ENCODE measurements at places on chromosomes 13 and 19.

DNA sequence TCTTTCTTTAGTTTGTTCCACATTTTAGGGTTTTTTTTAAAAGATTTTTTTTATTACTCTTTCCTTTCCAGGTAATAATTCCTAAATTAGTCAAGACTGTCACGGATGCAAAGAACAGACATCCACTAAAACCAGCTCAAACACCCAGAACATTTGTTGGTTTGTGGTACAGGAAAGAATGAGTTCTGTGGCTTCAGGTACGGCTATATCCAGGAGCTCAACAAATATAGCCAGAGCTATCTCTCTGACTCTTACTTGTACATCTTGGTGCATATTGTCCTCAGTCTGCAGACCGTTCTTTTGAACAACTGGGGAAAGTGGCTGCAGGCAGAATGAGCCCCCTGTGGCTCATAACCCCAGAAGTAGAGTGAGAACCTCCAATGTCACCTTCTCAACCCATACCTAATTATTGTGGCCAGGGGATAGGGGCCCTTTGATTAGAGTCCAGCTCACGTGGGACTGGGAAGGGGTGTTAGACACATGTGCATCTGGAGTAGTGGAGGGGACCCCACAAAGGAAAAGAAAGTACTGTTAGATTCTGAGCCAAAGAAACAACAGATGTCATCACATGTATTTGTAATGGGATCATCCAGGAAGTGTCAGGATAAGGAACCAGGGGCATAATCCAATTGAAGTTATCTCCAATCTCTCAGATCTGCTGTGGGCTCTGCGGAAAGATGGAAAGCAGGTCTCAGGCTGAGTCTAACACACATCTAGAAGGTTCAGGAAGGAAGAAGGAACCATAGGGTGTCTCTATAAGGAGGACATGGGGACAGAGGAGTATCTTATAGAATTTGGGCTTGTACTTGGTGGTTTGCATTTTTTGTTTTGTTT is 1.9 kb upstream of the ZNF358 start:
- DNase-seq: no peak

GRCh38 chr13:41107584-41108014 is 25.0 kb downstream of the KBTBD6 start:
- DNase-seq: no peak

- DNase-seq: no peak
Measured at GRCh38 chr19:34432797-34433196, 4.6 kb downstream of the UBA2 start.

GRCh38 chr13:99033814-99034213 is 56.0 kb upstream of the DOCK9 start:
- DNase-seq: no peak

DNA sequence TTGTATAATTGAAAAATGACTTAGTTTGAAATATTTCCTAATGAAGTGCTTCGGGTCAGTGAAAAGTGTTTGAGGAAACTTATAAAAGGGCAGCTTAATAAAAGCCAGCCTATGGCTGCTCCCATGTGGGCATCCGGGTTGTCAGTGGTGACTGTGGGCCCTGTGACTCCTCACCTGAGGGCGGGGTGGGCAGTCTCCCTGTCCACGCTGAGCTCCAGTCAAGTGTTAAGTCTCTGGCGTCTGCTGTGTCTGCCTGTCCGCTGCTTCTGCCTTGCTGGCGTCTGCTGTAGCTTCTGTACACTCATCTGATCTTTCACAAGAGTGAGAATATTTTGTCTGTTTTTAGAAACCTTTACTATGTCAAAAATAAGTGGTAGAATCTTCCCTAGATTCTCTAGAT is 7.1 kb downstream of the LAMP1 start:
- no peak for DNase-seq
